ENCODE measurements at places on chromosomes 2 and 18.

GRCh38 chr2:62933398-62933917 lies 117.2 kb upstream of the OTX1 start:
- DNase-seq, result no peak

DNA sequence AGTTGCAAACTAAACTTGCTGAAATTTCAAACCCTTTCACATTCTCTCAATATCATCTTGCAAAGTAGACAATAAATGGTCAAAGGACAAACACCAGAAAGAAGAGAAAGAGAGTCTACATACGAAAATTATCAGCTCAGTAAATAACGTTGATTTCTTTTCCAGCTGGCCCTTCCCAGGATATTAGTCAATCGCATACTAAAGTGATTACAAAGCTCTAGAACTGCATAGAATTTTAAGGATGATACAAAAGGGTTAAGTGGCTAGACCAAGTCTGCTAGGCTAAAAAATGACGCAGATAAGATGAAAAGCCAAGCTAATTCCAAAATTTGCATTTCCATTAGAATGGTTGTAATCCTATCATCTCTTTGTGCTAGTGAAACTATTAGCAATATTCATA lies 405.7 kb downstream of the FBXO15 start:
- no peak for DNase-seq

DNA sequence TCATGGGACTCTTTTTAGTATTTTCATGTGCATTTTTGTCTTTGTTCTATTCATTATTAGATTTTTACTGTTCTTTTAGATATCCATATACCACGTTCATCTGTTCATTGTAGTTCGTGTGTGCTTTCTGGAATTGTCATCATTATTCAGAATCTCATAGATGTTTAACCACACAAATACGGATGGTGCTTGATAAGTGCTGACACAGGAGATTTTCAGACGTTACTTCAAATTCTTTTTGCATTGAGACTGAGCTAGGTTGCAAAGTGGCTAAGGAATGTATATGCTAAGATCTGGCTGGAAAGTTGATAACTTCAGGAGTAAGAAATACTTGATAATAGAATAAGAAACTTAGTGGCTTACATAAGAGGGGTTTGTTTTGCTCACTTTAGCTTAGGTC lies 153.6 kb downstream of the CTNNA2 start:
- DNase-seq, result no peak

GRCh38 chr2:200862532-200863000 lies 1.9 kb downstream of the CLK1 start:
- no peak for DNase-seq

- DNase-seq, result no peak
These were observed 89.5 kb downstream of the RTP5 start for GRCh38 chr2:241958818-241959545.

- DNase-seq, result no peak
These were observed 28.7 kb upstream of the SMIM21 start for GRCh38 chr18:75456199-75456631.

GRCh38 chr2:191245046-191245868 lies at the start of gene MYO1B:
MYO1B (plus strand) TSS chr2:191245404; CDS start chr2:191276896, 31,492 bp downstream.
- DNase-seq, result peak; percentile 85

GRCh38 chr2:144914113-144914512 lies 394.2 kb upstream of the ZEB2 start:
- no peak for DNase-seq

GRCh38 chr2:18378020-18378653 lies 182.3 kb downstream of the RDH14 start:
- DNase-seq, result peak; percentile 53

DNA sequence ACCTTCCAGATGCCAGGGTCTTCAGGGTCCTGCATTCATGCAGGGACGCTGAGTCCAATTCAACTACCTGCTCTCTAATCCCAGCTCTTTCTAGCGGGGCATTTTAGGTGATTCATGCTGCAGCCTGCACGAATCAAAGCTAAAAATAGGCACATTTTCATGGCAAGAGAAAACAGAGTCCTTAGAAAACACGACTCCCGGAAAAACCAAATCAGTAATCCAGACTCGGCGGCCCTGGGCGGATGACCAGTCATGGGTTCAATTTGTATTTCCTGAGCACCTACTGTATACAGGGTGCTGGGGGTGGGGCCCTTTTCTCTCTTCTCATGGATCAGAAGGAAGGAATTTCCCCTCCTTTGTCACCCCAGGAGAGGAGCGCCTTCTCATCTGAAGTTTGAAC lies 64.4 kb downstream of the LONRF2 start:
- no peak for DNase-seq

DNA sequence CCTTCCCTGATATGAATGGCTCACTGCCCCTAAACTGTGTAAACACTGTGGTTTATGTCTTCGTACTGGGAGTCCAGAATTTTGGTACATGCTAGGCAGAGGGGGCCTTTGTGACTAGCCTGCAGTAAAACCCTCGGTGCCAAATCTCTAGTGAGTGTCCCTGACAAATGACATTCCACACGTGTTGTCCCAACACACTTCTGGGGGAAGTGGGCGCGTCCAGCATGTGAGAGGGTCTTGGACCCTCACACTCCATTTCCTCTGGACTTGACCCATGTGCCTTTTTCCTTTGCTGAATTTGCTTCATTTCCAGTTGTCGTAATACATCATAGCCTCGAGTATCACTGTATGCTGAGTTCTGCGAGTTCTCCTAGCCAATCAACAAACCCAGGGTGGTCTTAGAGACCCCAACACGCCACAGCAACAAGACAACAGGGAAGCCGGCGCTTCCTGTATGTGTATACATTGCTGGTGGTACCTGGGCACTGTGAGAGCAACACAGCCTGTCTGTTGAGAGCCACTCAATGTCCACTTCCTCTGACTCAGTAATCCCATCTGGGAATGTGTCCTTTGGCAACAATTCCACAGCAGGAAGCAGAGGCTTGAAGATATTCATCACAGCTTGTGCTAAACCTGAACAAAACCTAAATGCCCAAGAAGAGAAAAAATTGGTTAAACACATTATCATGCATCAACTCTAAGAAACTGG lies 26.9 kb upstream of the SLC66A3 start:
- DNase-seq, result no peak

DNA sequence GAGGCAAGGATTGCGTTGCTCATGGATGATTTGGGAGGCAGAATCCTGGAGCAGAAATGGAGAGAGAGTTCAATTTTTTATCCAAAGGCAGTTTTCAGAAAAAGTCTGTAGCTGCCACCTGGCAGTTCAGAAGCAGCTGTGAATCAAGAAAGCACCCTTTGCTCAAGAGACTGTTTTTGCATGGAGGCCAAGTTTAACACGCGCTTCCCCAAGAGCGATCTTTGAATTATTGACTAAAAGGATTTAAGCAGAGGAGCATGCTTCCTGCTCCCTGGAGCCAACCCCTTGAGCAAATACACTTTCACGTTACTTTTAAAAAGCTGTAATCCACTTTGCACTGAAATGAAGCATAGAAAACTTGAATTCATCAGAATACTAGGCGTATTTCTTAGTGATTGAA lies 252.4 kb downstream of the RNF144A start:
- DNase-seq, result no peak

DNA sequence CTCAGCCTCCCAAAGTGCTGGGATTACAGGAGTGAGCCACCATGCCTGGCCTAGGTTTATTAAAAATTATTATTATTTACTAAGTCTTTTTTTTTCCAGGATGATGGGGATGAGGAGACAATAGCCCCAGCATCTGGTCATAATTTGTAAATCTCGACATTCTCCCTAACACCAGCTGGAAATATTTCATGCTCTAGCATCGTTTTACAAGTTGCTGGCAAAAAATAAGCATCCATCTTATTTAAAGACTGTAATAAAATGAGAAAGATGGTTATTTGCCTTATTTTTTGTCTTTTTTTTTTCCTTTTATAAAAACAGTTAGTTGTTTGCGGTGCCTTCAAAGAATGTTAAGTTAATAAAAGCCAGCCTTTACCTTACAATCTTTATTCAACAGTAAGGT lies 56.7 kb downstream of the SF3B1 start:
- no peak for DNase-seq

GRCh38 chr2:166926657-166927056 lies 38.4 kb downstream of the XIRP2 start:
- no peak for DNase-seq

DNA sequence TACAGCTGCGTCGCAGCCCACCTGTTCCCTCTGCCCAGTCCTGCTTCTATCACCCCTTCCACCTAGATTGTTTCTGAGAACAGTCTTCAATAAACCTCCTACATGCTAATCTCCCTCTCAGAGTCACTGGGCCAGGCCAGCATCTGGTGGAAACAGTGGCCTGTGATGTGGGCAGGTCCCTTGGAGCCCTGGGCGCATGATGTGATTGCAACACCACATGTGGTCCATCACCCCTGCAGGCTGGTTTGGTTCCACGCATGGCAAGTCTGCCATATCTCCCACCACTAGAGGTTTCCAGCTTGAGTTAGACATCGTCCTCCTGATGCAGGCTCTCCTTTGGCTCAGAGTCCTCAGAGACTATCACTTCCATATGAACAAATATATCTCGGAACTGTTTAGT lies 83.5 kb downstream of the PRKCE start:
- no peak for DNase-seq

GRCh38 chr18:43271593-43272432 lies 5.5 kb downstream of the SYT4 start:
- DNase-seq, result peak; percentile 40

- DNase-seq, result peak; percentile 48
These were observed 6.8 kb upstream of the SNED1 start for GRCh38 chr2:240991378-240992263.

DNA sequence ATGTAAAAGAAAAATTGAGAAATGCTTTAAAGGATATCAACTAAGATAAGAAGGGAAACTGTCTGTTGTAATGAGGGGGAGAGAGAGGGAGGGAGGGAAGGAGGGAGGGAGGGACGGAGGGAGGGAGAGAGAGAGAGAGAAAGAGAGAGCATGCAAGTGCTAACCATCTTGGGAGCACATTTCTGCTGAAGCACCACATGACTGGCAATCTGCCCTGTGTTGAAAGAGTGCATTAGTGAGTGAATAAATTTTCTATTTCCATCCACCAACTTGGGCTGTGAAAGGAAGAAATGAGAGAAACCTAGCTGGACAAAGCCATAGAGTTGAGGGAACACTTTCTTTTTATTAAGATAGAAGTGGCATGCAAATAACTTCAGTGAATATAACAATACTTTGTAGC lies 110.7 kb downstream of the TMX3 start:
- DNase-seq, result no peak

GRCh38 chr2:231521-232185 lies 32.2 kb downstream of the SH3YL1 start:
- no peak for DNase-seq

DNA sequence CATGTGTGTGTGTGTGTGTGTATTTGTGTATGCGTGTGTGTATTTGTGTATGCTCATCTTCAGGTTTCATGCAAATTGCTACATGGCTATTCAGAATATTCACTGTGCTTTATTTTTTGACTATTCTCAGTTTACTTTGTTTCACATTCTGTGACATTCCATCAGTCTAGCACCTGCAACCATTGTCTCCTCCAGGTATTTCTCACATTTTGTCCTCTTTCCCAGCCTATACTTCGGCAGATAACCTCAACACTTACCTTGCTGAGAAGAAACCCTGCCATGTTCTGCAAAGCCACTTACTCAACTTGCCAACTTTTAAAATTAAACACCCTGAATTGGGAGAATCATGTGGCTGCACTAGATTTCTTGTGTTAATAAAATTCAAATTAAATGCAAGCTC lies 135.4 kb upstream of the REG3A start:
- DNase-seq, result no peak

DNA sequence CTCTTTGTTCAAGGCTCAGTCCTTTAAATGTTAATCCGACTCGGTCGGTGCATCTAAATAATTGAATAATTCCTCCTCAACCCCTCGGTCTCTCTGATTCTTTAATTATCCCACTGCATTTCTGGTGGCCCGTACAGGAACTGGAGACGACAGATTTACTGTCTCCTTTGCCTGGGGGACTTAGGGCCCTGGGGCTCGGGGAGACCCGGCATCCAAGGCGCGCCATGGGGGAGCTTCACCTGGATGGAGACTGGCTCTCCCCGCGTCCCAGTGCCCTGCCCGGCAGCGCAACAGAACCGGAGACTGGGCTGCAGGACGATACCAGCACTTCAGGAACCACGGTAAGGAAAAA lies 47.7 kb upstream of the SELENOI start:
- DNase-seq, result no peak

DNA sequence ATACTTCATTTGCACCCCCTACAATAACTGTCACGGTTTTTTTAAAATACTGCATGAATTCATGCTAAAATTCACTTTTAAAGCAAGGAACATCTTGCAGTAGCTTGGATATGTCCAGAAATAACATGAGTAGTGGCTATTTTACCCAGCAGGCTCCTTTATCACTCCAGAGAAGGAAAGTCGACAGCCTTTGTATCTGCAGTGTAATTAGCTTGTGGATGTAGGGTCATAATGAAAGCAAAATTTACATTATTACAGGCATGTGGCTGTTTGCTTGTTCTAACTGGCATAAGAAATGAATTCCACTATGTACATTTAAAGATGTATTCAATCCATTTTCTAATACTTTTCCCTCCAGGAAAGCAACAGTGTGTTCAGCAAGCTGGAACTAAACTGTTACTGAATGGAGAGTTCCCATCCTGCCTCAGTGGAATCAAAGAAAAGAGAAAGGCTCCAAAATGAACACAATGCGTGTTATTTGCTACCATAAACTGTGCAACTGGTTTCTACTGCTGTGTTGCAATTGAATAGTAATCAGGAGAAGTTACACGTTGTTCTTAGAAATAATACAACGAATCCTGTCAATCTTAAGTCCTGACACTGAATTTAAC lies 321.2 kb upstream of the VRK2 start:
- no peak for DNase-seq

GRCh38 chr18:32767400-32767799 lies 5.4 kb downstream of the KLHL14 start:
- no peak for DNase-seq

DNA sequence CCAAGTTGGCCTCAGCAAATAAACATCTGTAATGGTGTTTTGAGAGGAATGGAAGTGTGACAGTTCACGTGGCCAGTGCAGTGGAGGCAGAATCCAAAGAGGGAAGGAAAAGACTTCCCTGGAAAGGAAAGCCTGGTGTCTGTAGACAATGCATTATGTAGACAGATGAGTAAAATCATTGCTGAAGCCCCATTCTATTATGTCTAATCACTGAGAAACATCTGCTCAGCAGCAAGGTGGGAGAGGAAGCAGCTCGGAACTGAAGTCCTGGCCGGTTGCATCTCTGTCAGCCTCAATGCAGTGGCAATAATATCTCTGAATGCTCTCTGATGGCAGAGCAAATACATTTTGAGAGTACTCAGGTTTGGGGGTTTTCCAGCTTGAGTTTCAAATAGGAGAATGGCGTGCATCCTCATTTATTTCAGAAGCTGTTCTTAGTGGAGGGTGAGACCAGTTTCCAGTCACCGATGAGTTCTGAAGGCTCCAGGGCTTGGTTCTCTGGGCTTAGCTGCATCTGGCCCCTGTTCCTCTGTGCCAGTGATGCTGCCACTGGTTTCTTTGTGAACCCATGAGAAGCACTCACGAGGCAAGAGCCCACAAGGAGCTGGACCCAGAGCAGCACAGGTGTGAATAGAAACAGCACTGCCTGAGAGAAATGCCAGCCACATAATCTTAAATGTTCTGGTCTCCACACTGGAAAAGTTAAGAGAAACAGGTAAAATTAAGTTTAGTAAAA lies 63.3 kb downstream of the RPIA start:
- DNase-seq, result no peak

- DNase-seq, result no peak
These were observed 582.2 kb downstream of the CPS1 start for GRCh38 chr2:211138551-211138950.
